ENCODE measurements at places on chromosomes 6 and 20. TPM values are rescaled to one million over a fixed set of nuclear protein-coding genes. Genes with fewer than 3 reads are reported as not detected.
A peak's percentile ranks its signal among the peaks of the same experiment; 100 is the strongest.

DNA sequence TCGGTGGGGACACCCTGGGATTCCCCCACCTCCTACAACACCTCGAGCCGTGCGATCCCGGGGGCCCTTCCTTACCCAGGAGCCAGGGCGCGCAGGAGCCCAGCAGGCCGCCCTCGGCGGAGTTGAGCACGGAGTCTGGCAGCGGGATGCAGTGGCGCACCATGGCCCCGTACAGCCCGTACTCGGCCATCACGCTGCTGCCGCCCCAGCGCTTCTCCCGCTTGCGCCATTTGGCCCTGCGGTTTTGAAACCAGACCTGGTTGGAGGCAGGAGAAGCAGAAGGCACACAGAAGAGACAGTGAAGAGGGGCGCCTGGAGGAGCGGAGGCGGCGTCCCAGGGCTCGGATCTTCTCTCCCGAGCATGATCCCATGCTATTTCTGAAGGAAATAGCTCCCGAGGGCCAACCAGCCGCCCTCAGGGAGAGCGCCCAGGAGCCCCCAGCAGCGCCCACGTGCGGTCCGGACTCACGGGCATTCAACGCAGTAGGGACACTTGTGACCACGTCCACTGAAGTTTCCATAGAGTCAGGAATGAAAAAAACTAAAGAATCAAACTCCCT is 4.3 kb downstream of the VSX1 start:
- peaks cover 11% of the 10 kb centered on the region for H3K4me1 ChIP-seq
- H3K27me3 ChIP-seq = peaks cover 81% of the 10 kb centered on the region
- no peak for DNase-seq
- H3K36me3 ChIP-seq = peaks cover 4% of the 10 kb centered on the region

- no peak for DNase-seq
- no peak overlapping the region for H3K4me3 ChIP-seq
- peaks cover 16% of the 10 kb centered on the region for H3K27me3 ChIP-seq
- H3K27ac ChIP-seq = no peak overlapping the region
- no peaks in the 10 kb centered on the region for H3K4me1 ChIP-seq
Observed at GRCh38 chr20:40963505-40963845, 65.1 kb upstream of the TOP1 start.

GRCh38 chr20:41223112-41223511 is 85.8 kb downstream of the PLCG1 start:
- H3K27ac ChIP-seq = no peak overlapping the region
- no peak for DNase-seq
- H3K27me3 ChIP-seq = no peaks in the 10 kb centered on the region
- no peak overlapping the region for H3K4me3 ChIP-seq
- peaks cover 6% of the 10 kb centered on the region for H3K36me3 ChIP-seq
- peaks cover 8% of the 10 kb centered on the region for H3K4me1 ChIP-seq

- H3K27ac ChIP-seq = no peak overlapping the region
- H3K27me3 ChIP-seq = peaks cover 76% of the 10 kb centered on the region
- peaks cover 6% of the 10 kb centered on the region for H3K4me1 ChIP-seq
- H3K36me3 ChIP-seq = no peaks in the 10 kb centered on the region
- peak overlapping the region; percentile 61 for H3K4me3 ChIP-seq
- no peak for DNase-seq
Observed at GRCh38 chr20:44746367-44747165, 901 bp downstream of the KCNK15 start.

- no peaks in the 10 kb centered on the region for H3K27me3 ChIP-seq
- no peak overlapping the region for H3K4me3 ChIP-seq
- DNase-seq = no peak
- peaks cover 39% of the 10 kb centered on the region for H3K36me3 ChIP-seq
- peaks cover 6% of the 10 kb centered on the region for H3K4me1 ChIP-seq
- H3K27ac ChIP-seq = no peak overlapping the region
Observed at GRCh38 chr6:83921315-83921714, 61.8 kb downstream of the CYB5R4 start.

- no peak overlapping the region for H3K27ac ChIP-seq
- no peaks in the 10 kb centered on the region for H3K4me1 ChIP-seq
- no peaks in the 10 kb centered on the region for H3K36me3 ChIP-seq
- no peak overlapping the region for H3K4me3 ChIP-seq
- no peaks in the 10 kb centered on the region for H3K27me3 ChIP-seq
Observed at GRCh38 chr6:10235344-10235743, 179.5 kb downstream of the TFAP2A start.

- no peaks in the 10 kb centered on the region for H3K4me1 ChIP-seq
- no peak overlapping the region for H3K27ac ChIP-seq
- no peak for DNase-seq
Observed at GRCh38 chr6:136338486-136338885, 48.8 kb upstream of the BCLAF1 start.

DNA sequence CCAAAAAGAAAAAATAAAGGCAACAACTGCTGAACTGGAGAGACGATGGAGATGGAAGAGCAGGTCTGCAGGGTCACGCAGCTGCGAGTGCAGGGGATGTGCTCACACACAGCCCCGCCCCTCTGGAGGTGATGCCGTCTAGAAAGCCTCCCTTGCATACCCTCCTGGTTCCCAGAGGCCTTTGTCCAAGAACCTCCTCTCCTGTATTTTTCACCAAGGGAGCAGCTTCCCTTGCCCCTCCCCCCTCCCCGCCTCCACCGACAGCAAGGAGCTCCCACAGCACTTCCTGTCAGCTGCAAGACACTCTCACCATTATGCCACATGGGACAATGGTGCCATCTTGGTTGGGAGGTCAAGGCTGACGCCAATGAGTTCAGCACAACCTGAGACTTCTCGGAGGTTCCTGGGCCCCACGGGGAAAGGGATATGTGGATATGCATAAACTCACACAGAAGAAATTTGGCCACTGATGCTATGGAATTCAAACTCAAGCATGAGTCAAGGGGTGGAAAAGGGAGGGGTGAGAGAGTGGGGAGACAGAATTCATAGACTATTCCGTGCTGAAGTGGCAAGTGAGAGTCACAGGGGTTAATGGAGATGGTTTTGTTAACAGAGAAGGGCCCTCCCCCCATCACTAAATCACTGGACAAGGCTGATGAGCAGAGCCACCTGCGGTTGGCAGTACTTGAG is 132.9 kb downstream of the SCML4 start:
- no peak for DNase-seq
- H3K4me1 ChIP-seq = no peaks in the 10 kb centered on the region
- H3K4me3 ChIP-seq = no peak overlapping the region
- H3K36me3 ChIP-seq = no peaks in the 10 kb centered on the region

DNA sequence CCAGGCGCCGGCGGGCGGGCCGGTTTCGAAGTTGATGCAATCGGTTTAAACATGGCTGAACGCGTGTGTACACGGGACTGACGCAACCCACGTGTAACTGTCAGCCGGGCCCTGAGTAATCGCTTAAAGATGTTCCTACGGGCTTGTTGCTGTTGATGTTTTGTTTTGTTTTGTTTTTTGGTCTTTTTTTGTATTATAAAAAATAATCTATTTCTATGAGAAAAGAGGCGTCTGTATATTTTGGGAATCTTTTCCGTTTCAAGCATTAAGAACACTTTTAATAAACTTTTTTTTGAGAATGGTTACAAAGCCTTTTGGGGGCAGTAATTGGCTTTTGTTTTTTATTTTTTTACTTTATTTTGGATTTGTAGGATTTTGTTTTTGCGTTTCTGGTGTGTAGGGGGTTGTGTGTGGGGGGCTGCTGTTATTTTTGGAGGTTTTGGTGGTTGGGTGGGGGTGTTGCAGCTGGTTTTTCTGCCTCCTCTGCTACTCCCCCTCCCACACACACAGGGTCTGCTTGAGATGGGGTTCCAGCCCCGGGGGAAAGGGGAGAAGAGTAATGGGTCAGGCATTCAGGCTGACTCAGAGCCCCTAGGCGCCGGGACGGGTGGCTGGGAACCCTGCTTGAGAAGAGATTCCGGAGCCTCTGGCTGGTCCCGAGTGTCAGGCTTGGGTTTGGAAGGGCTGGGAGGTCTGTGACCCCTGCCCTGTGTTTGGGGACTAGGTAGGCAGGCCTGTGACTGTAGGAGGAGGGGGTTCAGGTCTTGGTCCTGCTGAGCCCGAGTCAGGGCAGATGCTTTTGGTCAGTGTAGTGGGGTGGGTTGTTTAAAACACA is 2.0 kb downstream of the CEBPB start:
- peak overlapping the region; percentile 97 for H3K4me3 ChIP-seq
- H3K27ac ChIP-seq = peak overlapping the region; percentile 89
- peaks cover 24% of the 10 kb centered on the region for H3K4me1 ChIP-seq
- peak; percentile 63 for DNase-seq
- H3K27me3 ChIP-seq = no peaks in the 10 kb centered on the region

DNA sequence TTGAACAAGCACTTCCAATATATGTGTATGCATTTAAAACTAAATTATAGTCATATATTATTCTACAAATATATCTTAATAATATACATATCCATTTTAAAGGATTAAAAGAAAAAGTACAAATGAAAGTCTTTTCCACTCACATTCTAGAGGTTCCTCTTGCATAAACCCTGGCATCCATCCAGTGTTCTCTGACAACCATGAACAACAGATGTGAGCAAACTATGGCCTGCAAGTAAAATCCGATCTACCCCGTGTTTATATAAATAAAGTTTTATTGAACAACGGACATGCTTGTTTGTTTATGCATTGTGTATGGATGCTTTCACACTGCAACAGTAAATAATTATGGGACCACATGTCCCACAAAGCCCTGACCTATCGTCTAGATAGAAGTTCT is 1122.3 kb downstream of the EPHA7 start:
- no peaks in the 10 kb centered on the region for H3K4me1 ChIP-seq
- H3K36me3 ChIP-seq = no peaks in the 10 kb centered on the region
- H3K27me3 ChIP-seq = no peaks in the 10 kb centered on the region

DNA sequence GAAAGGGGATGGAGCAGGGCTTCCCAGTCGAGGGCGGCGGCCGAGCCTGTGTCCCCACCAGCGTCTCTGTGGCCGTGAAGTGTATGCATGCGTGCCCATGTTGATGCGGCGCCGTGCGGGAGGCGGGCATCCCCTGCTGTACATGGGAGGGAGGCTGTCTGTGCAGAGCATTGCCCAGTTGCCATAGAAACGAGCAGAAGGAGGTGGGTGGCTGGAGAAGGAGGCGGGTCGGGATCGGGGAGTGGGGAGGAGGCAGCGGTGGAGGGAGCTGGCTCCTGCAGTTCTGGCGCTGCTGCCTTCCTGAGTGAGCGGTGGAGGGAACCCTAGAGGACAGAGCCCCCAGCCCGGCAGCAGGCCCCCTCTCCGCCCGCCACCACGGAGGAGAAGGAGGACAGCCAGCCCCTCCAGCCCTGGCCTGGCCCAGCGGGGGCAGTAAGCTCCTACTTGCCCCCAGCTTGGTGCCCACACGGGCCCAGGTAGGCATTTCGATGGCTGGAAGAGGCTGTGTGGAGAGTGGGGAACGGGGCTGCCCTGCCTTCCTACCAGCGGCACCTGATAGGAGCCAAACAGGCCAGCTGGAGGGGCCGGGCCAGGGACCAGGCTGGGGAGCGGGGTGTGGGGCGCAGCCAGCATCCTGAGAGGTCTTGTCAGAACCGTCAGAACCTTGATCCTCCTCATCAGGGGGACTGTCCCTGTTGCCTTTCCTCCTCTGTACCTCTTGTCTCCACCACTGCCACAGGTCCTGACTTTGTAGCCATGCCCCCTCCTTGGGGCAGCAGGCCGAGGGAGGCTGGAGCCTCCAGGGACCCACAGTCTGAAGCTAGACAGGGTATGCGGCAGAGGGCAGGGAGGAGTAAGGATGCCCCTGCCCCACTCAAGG is 41.3 kb downstream of the SPDEF start:
- no peak for DNase-seq
- H3K27ac ChIP-seq = no peak overlapping the region
- no peak overlapping the region for H3K4me3 ChIP-seq

COL12A1 gene
- not detected for polyA plus RNA-seq

GRCh38 chr20:35641743-35642142 is 23.0 kb downstream of the CPNE1 start:
- H3K4me3 ChIP-seq = no peak overlapping the region
- H3K36me3 ChIP-seq = no peaks in the 10 kb centered on the region
- DNase-seq = no peak
- no peaks in the 10 kb centered on the region for H3K27me3 ChIP-seq
- H3K4me1 ChIP-seq = peaks cover 71% of the 10 kb centered on the region

- no peak overlapping the region for H3K27ac ChIP-seq
- H3K36me3 ChIP-seq = peaks cover 5% of the 10 kb centered on the region
- DNase-seq = peak; percentile 57
- H3K27me3 ChIP-seq = no peaks in the 10 kb centered on the region
- peaks cover 16% of the 10 kb centered on the region for H3K4me1 ChIP-seq
Observed at GRCh38 chr6:110181131-110182030, 1.2 kb downstream of the CDC40 start.

C2 gene
- polyA plus RNA-seq = 0.31 TPM

- no peak for DNase-seq
- H3K27me3 ChIP-seq = no peaks in the 10 kb centered on the region
- H3K4me1 ChIP-seq = peaks cover 25% of the 10 kb centered on the region
- H3K27ac ChIP-seq = no peak overlapping the region
Observed at GRCh38 chr20:47464380-47465101, 37.1 kb upstream of the NCOA3 start.

GRCh38 chr20:23923311-23923710 is 43.8 kb upstream of the CST5 start:
- no peaks in the 10 kb centered on the region for H3K4me1 ChIP-seq
- H3K4me3 ChIP-seq = no peak overlapping the region
- no peak for DNase-seq
- H3K27me3 ChIP-seq = no peaks in the 10 kb centered on the region
- no peak overlapping the region for H3K27ac ChIP-seq

DNA sequence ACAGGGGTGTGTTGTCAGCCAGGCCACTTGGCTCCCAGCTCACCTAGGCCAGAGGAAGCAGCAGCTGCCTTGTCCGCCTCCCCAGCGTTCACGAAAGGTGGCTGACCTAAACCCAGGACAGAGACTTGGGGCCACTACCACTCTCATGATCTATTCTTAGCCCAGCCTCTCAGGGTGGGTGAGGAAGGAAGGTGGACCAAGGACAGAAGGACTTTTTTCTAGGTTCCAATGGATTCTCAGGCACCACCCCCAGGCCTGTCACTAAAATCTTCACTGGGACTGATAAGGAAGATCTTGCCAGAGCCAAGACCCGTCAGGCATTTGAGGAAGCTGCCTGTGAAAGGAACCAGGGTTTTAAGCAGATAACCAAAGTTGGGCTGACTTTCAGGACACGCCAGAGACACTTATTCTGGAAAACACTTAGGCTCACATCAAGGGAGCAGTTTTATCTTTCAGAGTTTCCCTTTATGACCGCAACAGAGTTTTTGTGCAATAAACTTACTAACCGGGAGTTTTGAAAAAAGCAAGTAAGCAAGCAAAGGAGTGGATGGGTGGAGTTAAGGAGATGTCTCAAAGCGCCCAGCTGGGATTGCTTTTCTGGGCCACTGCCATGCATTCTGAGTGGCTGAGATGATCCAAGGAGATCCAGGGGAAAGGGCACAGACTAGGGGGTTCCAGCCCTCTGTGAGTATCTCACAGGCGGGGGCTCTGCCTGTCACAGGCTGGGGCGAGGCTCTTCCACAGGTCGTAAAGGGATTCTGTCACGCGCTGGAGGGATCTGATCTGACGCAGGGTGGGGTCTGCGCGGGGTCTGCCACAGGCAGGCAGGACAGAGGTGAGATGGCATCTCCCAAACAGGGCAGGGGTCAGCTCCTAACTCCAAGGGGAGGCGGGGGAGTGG is 989 bp downstream of the FITM2 start:
- H3K27ac ChIP-seq = peak overlapping the region; percentile 79
- H3K27me3 ChIP-seq = peaks cover 3% of the 10 kb centered on the region
- no peak for DNase-seq
- H3K4me1 ChIP-seq = peaks cover 7% of the 10 kb centered on the region
- peak overlapping the region; percentile 94 for H3K4me3 ChIP-seq
- no peaks in the 10 kb centered on the region for H3K36me3 ChIP-seq

GRCh38 chr20:34070859-34071258 is 41.2 kb downstream of the EIF2S2 start:
- H3K36me3 ChIP-seq = peaks cover 1% of the 10 kb centered on the region
- H3K27ac ChIP-seq = no peak overlapping the region
- H3K4me3 ChIP-seq = no peak overlapping the region
- no peaks in the 10 kb centered on the region for H3K27me3 ChIP-seq
- peaks cover 24% of the 10 kb centered on the region for H3K4me1 ChIP-seq
- DNase-seq = no peak

GRCh38 chr20:54545676-54546358 is 70.4 kb downstream of the DOK5 start:
- H3K36me3 ChIP-seq = no peaks in the 10 kb centered on the region
- H3K4me3 ChIP-seq = no peak overlapping the region
- no peaks in the 10 kb centered on the region for H3K27me3 ChIP-seq
- no peak for DNase-seq

Measured in naive B cell (primary cell).